Stimulated activated CD4-positive, alpha-beta T cell treated with anti-CD3 and anti-CD28 coated beads, Interleukin-1b, Interleukin-23, amount 100 ng/mL, for 1 hour (primary cell): ENCODE measurements at places on chromosomes 16 and 17.

GRCh38 chr17:44556832-44557606 is at the start of gene FZD2:
Gene FZD2 (plus strand): TSS chr17:44557484. CDS start chr17:44557689, 205 bp downstream.
- DNase-seq, result no peak

DNA sequence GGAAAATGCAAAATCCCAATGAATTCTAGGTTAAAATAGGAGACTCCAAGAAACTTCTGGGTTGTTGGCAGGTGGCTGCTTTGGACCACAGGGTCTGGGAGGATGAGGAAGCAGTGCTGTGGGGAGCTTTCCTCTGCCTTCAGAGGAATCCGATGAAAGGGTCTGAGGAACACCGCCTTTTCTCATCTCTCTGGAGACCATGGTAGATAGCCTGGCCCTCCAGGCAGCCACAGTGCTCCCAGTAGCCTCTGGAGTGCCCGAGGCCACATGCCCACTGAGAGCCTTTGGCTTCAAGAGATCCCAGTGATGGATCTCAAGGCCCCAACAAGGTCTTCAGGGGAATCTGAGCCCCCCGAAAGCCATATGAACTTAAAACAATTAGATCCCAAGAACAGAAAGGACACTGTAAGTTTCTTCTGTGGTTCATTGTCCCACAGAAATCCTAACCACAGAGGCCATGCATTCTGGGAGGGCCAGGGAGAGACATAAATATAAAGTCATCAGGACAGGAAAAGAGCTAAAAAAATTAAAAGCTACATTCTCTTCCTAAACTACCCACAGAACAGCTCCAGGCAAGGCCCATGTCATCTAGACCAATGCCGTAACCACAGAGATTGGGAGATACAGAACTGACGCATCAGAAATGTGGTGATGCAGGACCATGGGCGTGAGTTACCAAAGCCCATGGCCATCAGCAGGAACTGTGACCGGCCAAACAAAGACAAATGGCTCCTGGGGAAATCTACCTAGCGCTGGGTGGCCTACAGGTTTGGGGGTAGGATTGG is 24.3 kb downstream of the TK2 start:
- no peak for DNase-seq

- DNase-seq, result no peak
These were observed 8.8 kb upstream of the PAM16 start for GRCh38 chr16:4359914-4360313.

DNA sequence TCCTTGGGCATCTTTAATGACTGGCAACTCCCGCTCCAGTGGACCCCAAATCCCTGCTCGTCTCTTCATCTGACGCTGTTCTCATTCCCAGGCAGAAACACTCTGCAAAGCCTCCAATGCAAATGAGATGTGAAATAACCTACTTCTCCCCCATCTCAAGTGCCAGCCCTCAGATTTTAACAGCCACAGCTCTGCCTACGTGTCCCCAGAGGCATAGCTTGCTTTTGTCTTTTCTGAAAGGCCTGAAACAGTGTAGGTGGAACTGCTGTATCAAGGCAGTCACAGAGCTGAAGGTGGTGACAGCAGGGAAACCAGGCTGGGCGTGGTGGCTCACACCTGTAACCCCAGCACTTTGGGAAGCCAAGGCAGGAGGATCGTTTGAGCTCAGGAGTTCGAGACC is 14.7 kb downstream of the RPH3AL start:
- no peak for DNase-seq

DNA sequence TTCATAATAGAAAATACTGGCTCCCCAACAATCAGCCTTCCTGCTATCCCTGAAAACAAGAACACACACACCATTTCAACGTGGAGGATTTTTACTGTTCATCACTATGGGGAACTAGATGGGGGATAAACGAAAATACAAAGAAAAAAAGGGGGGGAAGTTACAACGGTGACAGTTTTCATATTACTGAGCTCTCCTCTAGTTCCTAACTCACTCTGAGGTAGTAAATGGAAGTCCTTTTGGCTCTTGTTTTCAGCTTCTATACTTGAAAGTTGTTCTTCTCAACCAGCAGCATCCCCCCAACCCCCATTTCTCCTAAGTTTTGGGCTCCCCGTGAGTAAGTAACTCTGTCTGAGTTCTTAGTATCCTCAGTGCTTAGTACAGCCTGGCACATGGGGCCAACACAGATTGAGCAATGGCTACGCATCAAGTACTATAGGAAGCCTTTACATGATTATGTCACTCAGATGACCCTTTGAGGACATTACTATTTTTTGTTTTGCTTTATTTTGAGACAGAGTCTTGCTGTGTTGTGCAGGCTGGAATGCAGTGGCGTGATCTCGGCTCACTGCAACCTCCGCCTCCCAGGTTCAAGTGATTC is 4.2 kb upstream of the CORO7 start:
- DNase-seq, result no peak

DNA sequence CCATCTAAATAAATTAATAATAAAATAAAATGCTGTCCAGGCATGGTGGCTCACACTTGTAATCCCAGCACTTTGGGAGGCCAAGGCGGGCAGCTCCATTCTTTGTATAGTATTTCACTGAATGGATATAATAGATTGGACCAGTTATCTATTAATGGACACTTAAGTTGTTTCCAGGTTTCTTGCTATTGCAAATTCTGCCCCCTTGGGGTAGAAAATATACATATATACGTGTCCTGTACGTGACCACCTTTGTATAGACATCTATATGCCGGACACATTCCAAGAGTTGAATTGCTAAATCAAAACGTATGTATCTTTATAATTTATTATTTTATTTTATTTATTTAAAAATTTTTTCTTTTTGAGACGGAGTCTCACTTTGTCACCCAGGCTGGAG is 3.9 kb upstream of the EXOC7 start:
- DNase-seq, result no peak

- DNase-seq, result no peak
These were observed 29.8 kb downstream of the CNGB1 start for GRCh38 chr16:57941016-57941664.

DNA sequence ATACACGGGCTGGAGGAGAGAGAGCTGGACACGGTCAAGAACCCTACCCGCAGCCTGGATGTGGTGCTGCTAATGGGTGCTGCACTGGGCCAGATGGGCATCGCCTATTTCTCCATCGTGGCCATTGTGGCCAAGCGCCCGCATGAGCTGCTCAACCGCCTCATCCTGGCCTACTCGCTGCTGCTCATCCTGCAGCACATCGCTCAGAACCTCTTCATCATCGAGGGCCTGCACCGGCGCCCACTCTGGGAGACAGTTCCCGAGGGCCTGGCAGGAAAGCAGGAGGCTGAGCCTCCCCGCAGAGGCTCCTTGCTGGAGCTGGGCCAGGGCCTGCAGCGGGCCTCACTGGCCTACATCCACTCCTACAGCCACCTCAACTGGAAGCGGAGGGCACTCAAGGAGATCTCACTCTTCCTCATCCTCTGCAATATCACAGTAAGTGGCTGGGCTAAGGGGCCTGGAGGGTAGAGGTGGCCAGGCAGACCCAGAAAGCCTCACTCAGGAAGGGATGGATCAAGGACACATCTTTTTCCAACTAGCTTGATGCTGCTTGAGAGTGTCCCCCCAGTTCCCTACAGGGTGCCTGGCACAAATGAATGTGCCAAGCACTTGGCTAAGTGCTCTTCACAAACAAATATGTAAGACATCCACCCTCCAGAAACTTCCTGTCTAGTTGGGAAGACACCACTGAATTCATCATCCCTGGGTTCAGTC is 11.5 kb downstream of the OTOP3 start:
- DNase-seq, result no peak

- no peak for DNase-seq
These were observed 3.1 kb upstream of the KRT36 start for GRCh38 chr17:41492771-41493170.

DNA sequence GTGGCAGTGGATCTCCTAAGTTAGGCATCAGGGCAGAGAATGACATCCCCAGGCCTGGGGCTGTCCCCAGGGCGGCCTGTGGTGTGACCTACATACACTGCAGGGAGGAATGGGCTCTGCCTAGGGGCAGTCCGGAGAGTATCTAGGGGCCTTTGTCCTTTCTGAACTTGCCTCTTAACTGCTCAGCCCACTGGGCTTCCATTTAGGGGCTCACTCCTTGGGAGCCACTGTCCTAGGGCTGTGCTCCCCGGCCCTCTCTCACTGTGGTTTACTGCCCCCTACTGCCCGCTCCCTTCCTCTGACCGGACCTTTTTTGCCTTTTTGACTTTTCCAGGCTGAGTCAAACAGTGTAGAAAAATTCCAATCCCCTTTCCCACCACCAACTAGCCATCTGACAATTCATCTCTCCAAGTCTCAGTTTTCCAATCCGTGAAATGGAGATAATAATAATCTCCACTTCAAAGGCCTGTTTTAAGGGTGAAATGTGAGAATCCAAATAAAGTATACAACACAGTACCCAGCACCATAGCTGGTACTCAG is 66.8 kb downstream of the DNAH3 start:
- DNase-seq, result peak; percentile 21

- DNase-seq, result no peak
These were observed 9.2 kb upstream of the SNN start for GRCh38 chr16:11658896-11659708.

- DNase-seq, result no peak
These were observed 23.0 kb upstream of the CAPNS2 start for GRCh38 chr16:55543472-55543871.

DNA sequence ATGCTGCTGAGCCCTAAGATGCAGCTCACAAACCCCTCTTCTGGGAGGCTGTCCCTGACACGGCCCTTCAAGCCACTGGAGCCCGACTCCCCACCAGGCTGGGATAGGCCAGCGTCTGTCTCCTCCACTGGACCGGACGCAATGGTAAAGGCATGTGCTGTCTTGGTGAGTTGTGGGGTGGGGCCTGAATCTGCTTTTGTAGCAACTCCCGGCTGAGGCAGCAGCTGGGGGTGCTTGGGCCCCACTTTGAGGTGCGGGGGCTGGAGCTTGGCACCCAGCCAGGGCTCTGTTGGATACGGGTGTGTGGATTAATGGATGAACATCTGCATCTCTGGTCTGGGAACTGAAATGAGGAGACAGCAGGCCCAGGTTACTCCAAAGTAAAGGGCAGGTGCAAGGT is 3.5 kb upstream of the NLRC3 start:
- DNase-seq, result no peak

DNA sequence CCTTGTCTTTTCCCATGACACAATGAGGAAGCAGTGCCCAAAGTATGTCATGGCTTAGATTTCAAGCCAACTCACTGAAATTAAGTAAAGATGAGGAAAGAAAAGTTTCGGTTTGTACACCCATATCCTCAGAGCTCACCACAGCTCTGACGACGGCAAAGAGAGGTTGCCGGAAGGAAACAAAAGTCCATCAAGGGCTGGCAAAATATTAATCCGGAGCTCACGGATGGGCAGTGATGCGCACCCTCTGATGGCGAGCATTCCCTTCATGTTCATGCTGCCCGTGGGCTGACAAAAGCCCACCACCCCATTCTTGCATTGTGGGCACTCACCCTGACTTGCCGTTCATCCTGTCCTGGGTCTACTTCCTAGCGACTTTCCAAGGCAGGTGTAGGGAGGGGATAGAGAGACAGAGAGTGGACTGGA is 103.1 kb downstream of the SOX9 start:
- no peak for DNase-seq

GRCh38 chr16:72988569-72988968 is 59.4 kb downstream of the ZFHX3 start:
- DNase-seq, result no peak

GRCh38 chr17:78875363-78876093 is 27.5 kb downstream of the CEP295NL start:
- DNase-seq, result no peak
